LHCN-M2 (cell line): ENCODE measurements at places on chromosomes 2 and 18.
A peak's percentile ranks its signal among the peaks of the same experiment; 100 is the strongest.

DNA sequence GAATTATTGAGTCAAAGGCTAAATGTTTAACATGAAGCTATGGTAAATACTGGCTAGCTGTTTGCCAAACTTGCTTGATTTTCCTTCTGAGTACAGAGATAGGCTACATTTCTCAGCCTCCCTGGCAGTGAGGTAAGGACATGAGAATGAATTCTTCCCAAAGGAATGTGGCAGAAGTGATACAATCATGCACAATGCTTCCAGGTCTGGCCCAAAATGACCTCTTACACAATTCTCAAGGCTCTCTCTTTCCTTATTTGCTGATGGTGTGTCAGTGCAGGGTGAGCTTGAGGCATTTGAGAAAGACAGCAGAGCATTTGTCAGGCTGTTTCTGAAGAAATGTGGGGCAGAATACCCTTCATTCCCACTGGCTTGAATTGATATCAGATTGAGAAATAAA is 95.6 kb upstream of the NABP1 start:
- DNase-seq = peak; percentile 83

- no peak for DNase-seq
These were observed 67.8 kb downstream of the ODC1 start for GRCh38 chr2:10380048-10380926.

- DNase-seq = peak; percentile 70
These were observed 78.1 kb upstream of the KIF5C start for GRCh38 chr2:148796735-148797512.

GRCh38 chr2:86012007-86012712 is 93.5 kb downstream of the POLR1A start:
- no peak for DNase-seq

DNA sequence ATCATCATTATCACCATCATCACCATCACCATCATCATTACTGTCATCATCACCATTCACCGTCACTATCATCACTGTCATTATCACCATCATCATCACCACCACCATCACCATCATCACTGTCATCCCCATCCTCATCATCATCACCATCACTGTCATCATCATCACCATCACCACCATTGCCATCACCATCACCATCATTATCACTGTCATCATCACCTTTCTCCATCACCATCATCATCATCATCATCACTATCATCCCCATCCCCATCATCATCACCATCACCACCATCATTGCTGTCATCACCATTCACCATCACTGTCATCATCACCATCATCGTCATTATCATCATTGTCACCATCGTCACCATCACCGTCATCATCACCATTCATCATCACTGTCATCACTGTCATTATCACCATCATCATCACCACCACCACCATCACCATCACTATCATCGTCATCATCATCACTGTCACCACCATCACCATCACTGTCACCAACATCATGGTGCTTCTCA is 9.8 kb downstream of the HPCAL1 start:
- DNase-seq = no peak

- DNase-seq = no peak
These were observed 15.3 kb downstream of the WNT10A start for GRCh38 chr2:218895759-218896500.

GRCh38 chr2:18474700-18475099 is 85.8 kb downstream of the RDH14 start:
- no peak for DNase-seq

DNA sequence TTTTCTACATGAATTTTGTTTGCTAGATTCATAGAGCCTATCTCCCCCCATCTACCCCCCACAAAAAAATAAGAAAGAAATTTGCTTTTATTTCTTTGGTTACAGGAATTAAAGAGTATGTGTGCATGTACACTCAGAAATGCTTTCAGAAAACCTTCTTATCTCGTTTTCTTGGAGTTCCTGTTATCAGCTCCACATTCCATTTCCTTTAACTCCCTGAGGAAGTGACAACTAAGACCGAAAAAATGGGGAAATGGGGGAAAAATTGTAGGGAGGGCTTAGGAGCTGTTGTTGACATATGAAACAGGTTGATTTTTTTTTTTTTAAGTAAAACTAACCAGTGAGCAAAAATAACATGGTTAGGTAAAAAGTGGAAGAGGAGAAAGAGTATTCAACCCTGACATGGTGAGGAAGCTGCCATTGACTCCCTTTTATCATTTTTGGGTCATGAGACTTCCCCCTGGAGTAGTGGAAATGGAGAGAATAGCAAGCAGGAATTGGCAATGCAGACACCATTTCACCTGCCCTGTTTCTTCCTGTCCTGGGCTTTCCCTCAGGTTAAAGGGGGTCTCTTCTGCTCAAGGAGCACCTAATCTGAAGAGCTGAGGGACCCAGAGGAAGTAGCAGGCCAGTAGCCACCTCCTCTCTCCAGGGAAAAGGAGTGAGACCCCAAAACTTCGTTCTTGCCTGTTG is 93.5 kb downstream of the OSBPL6 start:
- DNase-seq = no peak

DNA sequence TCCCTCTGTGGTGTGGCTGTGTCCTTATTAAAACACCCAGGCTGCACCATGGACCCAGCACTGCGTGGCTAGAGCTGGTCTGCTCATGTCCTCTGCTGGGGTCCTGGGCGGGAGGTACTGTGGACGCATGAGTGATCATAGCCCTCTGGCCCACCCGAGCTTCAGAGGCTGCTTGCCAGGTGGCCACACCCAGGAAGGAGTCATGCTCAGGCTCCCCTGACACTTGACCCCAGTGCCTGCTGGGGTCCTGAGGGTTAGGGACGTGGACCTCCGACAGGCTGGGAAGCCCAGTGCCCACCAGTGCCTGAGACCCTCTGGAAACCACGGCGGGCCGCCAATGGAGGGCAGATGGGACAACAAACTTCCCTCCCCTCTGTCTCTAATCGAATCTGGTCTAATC is 66.3 kb upstream of the HS6ST1 start:
- DNase-seq = no peak

GRCh38 chr2:71595569-71595968 is 142.2 kb downstream of the DYSF start:
- no peak for DNase-seq

- no peak for DNase-seq
These were observed 3.2 kb upstream of the TGOLN2 start for GRCh38 chr2:85330839-85331636.

GRCh38 chr2:77391119-77391518 is 131.1 kb downstream of the LRRTM4 start:
- no peak for DNase-seq

DNA sequence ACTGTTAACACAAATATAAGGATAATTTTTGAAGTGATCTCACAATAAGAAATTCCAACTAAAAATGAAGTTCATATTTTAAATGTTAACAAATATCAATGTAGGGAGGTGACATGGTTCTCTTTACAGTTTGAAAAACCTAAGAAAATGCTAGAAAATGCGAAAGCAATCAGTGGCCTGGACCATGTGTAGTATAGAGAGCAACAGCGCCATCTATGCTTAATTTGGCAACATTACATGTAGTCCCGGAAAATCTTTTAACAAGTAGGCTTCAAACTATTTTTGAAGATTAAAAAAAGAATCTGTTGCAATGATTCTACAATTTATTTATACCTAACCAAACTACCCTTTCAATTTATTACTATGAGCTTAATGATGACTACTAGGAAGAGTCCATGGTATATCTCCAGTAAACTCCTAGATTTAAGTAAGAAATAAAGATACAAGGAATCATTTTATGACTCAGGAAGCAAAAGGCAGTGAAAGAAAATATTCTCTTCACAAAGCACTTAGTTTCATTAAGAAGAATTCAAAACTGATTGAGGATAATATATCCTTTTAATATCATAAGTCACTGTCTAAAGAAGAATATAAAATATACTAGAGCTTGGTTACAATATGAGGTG is 33.3 kb downstream of the NDUFA10 start:
- DNase-seq = peak; percentile 56

GRCh38 chr2:189056200-189057106 is 82.3 kb downstream of the COL3A1 start:
- no peak for DNase-seq

GRCh38 chr2:130372055-130372832 is 16.4 kb downstream of the PTPN18 start:
- DNase-seq = peak; percentile 85

DNA sequence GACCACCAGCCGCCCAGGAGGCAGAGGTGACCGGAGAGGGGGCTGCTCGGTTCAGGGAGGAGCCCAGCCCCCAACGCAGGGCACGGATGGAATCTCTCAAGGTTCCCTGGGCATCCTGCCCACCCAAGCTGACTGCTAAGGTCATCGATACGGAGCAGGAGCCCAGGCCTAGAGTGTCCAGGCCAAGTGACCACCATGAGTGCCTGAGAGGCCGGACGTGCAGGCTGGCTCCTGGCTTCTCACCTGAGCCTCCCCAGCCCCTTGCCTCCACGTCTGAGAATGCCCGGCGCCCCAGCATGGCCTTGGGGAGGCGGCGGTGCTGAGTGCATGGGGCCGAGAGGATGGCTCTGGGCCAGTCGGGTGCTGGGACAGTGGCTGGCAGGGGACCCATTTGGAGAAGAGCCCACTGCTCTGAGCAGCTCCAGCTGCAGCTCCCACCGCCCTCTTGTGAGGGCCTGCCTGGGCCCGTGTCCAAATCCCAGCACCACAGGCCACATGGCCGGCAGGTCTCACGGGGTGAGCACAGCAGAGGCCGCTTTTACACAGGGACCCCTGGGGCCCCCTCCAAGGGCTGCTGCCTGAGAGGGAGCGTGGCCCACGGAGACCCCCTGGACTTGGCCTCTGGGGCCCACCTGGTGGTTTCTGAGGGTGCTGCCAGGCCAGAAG is 102.8 kb upstream of the CTDP1 start:
- no peak for DNase-seq

GRCh38 chr18:58456625-58457024 is 172.3 kb downstream of the ALPK2 start:
- no peak for DNase-seq

- DNase-seq = peak; percentile 80
These were observed 9.8 kb downstream of the TUBB6 start for GRCh38 chr18:12317664-12318333.

DNA sequence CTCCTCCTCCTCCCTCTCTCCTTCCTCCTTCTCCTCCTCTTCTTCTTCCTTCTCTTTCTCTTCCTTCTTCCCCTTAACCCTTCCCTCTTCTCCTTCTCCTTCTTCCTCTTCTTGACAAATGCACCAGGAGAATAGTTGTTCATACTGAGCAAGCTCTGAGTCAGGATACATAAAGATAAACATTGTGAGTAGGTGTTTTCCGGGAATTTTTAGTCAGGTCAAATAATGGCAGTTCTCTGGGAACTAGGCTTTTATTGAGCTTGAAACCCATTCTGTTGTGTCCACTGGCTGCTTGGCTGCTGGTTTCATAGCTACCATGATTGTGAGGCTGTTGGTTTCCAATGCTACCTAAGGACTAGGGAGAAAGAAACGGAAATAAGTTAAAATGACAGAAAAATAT is 1144.7 kb upstream of the DDX18 start:
- no peak for DNase-seq

DNA sequence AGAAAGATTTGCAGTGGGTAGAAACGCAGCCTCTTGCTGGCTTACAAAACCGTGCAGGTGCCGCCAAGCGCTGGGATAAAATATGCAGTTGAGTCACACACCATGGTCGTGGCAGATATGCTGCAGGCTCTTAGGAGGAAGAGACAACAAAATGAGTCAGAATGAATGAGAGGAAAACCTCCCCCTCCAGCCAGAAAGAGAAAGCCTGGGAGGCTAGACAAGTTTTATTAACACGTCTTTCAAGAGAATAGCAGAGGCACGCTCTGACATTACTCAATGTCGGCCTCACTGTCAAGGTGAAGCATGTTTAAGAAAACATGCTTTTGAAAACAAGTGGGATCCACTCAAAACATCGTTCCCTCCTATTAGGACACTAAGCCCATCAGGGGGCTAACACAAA is 37.1 kb upstream of the ZCCHC2 start:
- DNase-seq = peak; percentile 69

- no peak for DNase-seq
These were observed 1.5 kb downstream of the CREB1 start for GRCh38 chr2:207531032-207531952.
